ENCODE measurements at places on chromosomes 11 and 22.

DNA sequence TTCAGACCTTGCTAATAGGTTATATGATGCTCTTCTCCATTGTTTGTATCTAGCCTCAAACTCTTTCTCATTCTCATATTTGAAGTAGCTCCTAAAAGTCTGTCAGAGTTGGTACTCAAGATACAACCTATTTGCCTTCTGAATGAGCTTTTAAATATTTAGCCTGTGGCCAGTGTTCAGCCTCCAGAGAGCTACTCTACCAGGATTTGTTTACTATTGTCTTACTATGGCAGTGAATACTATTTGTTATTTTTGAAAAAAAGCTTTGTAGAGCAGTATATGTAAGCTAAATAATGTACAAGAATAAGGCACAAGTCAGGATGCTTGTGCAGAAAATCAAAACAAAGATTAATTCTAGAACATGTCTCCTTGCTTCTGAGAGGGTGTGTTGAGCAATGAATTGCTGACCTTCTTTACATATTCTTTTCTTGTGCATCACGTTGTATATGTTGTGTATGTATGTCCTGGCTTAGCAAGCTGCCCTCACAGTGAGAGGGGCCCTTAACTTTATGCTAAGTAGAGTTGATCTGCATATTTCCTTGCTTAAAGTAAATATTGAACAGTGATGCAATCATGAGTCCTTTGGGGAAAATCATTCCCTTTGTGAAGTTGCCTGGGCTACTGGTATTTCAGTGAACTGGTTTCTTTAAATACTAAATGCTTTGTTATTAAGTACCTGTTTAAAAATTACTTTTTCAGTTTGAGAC is 438.0 kb downstream of the LUZP2 start:
- no peak for DNase-seq

GRCh38 chr11:132631989-132632388 is 900.3 kb downstream of the OPCML start:
- no peak for DNase-seq

- DNase-seq = no peak
These were observed 31.5 kb downstream of the FAM168A start for GRCh38 chr11:73566422-73566821.

DNA sequence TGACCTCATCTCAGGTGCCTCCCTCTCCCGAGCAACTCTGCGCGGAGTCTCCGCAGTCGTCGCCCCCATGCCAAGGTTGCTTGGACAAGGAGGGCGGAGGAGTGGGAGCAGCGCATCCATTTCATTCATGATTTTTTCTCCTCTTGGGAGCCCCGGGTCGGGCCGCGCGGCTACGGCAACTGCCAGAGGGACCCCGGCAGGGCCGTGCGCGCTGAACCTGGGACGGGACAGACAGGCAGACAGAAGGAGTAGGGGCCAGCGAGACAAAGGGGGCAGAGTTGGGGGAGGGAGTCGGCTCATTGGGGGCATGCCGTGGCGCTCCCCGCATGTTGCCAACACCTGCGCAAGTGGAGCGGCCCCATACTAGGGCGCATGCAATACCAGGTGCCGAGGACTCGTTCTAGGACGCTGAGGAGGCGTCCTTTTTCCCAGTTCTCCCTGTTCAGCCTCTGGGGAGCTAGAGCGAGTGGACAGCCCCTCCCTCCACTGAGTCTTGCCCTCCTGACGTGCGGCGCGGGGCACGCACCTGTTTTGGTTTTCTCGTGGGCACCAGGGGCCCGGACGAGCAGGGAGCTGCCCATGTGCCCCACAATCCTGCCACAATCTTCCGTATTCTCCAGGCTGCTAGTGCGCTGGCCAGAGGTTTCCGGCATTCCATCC is 501 bp upstream of the PTPN5 start:
- DNase-seq = no peak

DNA sequence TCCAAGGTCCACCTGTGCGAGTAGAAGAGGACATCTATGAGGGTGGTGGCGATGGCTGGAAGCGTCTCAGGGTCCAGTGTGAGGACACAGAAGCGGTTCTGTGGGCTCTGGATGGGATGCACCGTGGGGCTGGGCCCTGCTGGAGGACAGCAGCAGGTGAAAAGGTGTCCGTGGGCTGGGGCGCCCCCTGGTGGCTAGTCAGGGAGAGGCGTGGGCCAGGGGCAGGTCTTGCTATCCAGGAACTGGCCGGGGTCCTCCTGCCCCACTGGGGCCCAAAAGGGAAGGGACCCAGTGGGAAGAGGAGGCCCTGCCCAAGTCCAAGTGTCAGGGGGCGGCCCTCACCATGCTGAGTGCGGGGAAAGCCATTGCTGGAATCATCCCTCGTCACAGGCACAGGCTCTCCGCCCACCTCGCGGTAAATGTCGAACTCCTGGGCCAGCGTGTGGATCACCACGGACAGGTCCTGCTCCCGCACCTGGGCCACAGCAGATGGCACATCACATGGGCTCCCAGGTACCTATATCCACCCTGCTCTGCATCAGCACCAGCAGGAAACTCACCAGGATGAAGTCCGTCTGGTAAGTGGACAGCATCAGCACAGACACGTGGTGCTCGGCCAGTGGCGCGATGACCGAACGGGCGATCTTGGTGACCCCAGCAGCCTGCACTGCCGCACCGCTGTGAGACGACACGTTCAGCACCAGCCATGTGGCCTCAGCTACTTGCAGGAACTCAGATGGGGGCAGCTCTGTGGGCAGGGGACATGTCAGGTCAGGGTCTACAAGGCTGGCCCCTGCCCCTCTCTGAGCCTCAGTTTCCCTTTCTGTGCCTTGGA is 2.3 kb downstream of the CASTOR1 start:
- peak; percentile 93 for DNase-seq

GRCh38 chr22:48507171-48507570 is 1320.5 kb downstream of the BRD1 start:
- no peak for DNase-seq

DNA sequence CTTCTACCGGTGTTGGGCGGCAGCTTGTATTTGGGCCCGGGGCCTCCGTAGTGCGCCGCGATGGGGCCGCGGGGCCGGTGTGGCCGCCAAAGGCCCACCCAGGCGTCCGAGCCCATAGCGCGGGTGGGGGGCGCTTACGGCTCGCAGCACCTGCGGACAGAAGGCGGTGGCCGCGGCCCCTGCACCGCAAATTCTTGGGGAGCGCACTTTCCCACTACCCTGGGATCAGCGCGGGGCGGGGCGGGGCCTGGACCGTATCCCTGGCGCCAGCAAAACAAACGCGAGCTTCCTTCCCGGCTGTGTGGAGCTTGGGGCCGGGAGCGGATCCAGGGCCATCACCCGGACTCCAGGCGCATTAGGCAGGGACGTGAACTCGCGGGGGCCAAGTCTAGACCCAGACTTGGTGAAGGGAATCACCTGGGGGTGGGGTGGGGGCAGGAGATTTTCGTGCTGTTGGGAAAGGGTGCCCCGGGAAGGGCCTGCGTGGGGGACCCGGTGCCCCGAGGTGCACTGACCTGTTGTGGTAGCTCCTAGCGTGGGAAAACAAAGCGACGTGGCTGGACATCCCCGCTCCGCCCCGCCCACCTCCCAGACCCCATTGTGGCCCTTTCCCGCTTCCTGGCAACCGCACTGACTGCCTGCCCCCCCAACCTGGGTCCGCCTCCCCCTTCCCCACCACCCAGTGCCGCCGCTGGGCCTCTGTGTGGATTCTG is 2.3 kb upstream of the TYMP start:
- no peak for DNase-seq

DNA sequence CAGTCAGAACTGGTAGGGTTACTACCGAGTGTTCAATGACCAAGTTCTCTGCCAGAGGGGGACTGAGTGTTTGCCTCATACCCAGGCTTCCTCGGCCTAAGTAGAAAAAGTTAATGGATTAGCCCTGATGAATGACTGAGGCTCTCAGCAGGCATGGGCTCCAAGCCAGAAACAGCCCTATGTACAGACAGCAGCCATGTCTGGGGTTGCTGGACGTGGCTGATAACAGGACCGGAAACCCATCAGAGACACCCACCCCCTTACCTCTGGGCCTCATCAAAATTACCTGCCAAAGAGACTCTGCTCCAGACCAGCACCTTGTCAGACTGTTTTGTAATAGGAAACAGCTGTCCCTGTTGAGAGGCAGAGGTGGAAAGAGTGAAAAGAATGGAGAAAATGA is 351.4 kb downstream of the ETS1 start:
- no peak for DNase-seq

GRCh38 chr11:109320595-109320994 is 101.4 kb upstream of the C11orf87 start:
- DNase-seq = no peak

DNA sequence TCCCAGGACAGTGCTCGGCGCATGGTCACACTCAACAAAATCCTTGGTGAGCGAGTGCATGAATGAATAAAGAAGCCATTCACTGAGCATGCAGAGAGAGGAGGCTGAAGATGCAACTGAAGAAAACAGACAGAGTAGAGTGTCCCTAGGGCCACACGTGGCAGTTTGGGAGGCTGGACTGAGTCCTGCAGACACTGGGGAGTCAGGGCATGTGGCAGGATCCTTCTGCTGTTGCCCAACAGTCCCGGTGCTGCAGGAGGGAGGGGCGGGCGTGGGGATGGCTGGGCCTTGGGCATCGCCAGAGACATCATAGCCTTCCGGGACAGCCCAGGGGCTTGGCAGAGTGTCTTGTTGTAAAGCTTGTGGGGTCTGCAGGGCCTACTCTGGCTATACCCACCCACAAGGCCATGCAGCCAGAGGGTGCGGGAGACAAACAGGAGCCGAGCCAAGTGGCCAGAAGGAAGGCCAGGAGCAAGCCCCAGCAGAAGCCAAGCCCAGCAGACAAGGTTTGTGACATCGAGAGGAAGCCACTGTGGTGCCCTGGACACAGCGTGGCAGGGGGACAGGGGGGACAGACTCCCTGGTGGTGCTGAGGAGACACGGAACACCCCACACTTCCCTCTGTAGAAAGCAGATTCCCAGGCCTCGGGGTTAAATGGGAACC is 26.7 kb upstream of the FBLN1 start:
- no peak for DNase-seq

- DNase-seq = no peak
These were observed 3.0 kb upstream of the SIGIRR start for GRCh38 chr11:417652-418342.

DNA sequence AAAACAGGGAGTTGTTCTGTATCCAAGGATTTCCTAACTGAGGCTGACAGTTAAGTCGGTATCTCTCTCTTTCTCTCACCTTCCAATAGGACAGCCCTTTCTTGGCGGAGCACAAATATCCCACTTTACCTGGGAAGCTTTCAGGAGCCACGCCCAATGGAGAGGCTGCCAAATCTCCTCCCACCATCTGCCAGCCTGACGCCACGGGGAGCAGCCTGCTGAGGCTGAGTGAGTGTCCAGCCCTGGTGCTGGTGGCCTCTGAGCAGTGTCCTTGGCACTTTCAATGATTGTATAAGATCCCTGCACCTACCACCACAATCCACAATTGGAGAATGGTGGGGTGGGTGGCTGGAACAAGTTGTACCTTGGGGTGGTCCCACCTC is 33.7 kb downstream of the CYB5R2 start:
- no peak for DNase-seq

GRCh38 chr11:3879216-3879966 is 23.9 kb downstream of the STIM1 start:
- DNase-seq = no peak

DNA sequence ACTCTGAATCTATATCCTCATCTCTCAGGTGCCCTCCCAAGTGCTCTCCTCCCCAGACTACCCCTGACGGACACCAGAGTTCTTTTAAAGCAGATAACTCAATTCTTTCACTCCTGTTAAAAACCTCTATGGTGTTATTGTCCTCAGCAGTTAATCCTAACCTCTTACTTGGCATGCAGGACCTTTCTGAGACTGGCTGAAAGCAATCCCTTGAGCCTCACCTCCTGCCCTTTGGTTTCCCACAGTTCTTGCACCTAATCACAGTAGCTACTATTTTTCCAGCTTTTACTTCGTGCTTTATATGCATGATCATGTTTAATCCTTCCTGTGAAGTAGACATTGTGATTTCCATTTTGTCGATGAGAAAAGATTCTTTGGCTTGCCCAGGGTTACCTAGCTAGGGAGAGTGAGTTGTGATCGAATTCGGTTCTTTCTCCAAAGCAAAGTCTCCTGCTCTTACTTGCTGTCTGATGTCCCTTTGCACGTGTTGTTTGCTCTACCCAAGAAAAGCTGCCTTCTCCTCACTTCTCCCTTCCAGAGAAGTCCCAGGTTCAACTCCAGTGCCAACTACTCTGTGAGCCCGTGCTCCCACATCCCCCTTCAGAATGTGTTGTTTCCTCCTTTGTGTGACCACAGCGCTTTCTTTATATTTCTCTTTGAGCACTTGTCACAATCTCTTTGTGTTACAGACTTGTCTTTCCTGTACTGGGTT is 2.1 kb downstream of the UBE2L3 start:
- DNase-seq = no peak

DNA sequence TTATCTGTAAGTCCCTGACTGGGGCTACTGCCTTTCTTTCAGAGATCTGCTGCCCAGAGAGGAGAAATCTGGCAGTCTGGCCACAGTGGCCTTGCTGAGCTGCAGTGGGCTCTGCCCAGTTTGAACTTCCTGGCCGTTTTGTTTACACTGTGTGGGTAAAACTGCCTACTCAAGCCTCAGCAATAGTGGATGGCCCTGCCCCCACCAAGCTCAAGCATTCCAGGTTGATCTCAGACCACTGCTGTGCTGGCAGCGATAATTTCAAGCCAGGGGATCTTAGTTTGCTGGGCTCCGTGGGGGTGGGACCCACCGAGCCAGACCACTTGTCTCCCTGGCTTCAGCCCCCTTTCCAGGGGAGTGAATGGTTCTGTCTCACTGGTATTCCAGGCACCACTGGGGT is 117.5 kb downstream of the TRPC6 start:
- no peak for DNase-seq

DNA sequence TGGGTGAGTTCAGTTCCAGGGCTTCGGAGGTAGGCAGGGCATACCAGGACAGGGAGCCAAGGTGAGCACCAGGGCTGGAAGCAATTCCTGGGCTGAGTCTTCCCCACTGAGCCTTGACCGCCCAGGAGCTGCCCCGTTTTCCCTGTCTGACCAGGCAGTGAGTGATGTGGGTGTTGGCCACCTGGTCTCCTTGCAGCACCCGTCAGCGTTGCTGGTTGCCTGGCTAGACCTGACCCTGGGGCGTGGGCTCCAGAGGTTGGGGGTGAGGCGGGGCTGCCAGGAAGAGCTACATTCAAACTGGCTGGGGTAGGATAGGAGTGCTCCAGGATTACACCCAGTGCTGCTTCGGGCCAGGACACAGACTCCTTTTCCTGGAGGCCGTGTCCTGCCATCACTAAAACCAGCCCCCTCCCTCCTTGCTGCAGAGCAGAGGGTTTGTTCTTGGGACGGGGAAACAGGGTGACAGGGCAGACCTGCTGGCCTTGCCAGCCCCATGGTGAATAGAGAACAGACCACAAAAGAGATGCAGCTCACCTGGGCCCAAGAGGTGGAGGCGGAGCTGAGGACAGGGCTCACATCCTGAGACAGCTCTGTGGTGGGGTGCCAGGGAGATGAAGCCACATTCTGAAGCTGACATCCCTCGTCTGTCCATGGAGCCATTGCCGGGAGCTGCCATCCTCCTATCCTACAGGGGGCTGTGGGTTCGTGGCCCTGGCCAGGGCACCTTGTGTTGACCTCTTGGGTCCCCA is 14.2 kb downstream of the INCENP start:
- no peak for DNase-seq

GRCh38 chr11:57798905-57799559 is 37.4 kb downstream of the CTNND1 start:
- no peak for DNase-seq

GRCh38 chr11:11733246-11733747 is 108.5 kb upstream of the USP47 start:
- no peak for DNase-seq
